ENCODE measurements at places on chromosomes 1 and 21. TPM values are rescaled to one million over a fixed set of nuclear protein-coding genes. Genes with fewer than 3 reads are reported as not detected.

The AIRE gene
- not detected for polyA plus RNA-seq

The PROX1 gene
- polyA plus RNA-seq = 0.45 TPM

GRCh38 chr1:107344268-107344760, 203.5 kb downstream of the NTNG1 start:
- no peak for DNase-seq

GRCh38 chr1:174746024-174746808, 253.5 kb upstream of the CACYBP start:
- no peak for DNase-seq

The GUCA2B gene
- not detected for polyA plus RNA-seq

The KRTAP13-1 gene
- polyA plus RNA-seq = not detected

DNA sequence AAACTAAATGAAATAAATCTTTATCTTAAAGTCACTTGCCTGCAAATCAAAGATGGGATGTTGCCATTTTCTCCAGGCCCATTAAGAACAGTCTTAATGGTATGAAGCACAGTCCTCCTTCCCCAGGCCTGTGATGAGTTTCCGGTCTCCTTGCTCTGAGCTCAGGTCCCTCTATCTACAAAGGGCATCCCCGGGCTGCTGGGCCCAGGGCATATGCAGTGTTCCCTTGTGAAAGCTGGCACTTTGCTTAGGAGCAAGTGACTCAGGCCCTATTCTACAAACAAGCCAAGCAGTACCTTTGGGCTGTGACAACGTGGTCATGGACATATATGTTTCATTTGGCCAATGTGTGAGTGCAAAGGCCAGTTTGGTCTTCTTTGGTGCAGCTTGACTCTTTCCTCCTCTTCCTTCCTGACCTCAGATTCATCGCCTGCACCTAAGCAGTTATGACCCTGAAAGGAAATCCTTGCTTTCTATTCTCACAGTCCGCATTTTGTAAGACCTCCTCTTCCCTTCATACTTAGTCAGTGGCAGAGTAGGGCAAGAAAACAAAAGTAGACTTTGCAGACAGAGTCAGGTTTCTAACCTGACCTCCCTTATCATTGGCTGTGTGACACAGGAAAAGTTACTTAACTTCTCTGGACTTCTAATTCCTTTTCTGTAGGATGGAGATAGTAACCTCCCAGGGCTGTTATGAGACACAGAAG, 109.5 kb downstream of the ERG start:
- no peak for DNase-seq

The LCE1D gene
- polyA plus RNA-seq = not detected

DNA sequence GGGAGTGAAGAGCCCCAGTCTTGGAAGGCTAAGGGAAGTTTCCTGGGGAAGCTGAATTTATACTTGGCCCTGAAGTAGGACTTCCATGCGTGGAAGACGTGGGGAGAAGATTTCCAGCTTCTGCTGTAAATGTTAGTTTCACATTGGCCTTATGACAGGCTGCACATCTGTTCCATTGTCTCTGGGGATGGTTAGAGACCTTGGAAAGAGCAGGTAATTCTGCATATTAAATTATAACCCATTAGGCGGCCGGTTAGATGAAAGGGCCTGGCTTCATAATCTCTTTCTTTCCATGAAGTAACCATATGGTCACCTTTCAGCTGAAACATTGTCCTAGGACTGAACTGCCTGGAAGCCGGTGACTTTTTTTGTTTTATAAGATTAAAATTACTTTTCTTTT, 37.5 kb downstream of the DPT start:
- DNase-seq = peak; percentile 50

DNA sequence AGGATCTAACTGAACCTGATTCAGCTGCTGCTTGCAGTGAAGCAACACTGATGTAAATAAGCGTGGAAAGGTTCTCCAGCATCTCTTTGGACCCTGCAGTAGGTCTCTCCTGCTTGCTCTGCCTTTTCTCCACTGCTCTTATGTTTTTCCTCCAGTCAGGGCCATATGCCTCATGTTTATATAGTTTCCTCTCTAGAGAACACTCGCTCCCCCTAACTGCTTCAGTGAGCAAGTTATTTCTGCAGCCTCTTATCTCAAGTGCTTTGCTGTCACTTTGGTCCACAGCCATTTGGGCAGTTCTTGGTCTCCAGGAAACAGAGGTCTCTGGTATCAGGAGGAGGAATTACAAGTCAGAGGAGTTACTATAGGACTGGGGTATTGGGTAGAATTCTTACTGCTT, 5.3 kb downstream of the PRUNE1 start:
- no peak for DNase-seq

The TMOD4 gene
- 0.57 TPM for polyA plus RNA-seq

The BTBD19 gene
- polyA plus RNA-seq = 37.9 TPM

The SUSD4 gene
- 0.31 TPM for polyA plus RNA-seq
